Cerebellar nuclear complex (tissue), 1 donor: ENCODE measurements at places on chromosomes 3 and 15.

DNA sequence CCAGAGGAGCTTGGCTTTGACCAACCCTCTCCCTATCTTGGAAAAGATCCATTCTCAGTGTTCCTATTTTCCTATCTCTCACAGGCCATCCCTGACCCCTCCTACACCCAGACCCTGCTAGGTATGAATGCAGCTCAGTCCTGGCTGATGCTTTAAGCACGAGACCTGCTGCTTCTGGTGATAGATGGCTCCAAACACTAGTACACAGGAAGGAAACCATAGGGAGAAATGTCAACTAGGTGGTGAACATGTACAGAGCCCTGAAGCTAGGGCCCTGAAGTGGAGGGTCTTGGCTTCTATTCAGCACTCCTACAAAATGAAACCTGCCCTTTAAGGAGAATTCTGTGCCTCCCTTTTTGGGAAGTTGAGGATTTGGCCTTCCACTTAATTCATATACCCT is 47.4 kb upstream of the MANF start:
- no peak for DNase-seq

DNA sequence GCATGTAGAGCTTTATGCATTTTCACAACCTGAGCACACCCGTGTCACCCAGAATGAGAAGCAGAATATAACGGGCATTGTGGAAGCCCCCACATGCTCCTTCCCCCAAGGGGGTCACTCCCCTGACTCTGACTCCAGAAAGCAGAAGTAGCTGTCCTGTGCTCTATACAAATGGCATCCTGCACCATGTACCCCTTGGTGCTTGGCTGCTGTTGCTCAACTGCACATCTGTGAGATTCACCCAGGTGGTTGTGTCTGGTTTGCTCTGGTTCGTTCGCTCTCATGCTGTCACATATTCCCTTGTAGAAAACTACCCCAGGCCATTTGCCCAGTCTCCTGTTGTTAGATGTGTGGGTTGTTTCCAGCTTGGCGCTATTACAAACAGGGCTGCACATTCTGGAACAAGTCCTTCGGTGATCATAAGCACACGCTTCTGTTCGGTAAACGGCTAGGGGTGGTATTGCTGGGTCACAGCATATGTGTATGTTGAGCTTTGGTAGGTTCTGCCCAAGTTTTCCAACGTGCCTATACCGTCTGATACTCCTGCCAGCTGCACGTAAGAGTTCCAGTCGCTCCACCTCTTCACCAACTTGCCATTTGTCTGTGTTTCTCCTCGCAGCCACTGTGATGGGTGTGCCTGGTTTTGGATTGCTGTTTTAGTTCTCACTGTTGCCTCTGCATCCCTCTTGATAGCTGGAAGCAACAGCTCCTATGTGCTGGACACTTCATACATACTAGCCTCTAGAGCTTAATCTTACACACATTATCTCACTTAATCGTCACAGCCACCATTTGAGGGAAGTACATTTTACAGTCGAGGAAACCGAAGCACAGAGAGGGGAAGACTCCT is 65.4 kb upstream of the SLC6A6 start:
- no peak for DNase-seq

DNA sequence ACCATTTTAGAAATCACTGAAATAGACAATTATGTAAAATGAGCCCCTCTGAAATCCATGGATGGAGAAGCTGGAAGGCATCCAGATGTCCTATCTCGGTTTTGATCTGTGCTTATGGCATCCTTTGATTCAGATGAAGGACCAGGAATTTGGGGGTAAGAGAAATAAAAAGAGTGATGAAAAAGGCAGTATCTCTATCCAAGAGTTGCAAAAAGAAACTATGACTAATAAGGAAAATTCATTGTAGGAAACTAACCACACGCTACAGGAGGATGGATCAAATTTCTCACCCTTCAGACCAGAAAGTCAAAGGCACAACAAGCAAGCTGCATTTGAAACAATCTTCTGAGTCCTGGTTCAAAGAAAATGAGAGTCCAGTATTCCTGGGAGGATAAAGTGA is 34.8 kb downstream of the SRGAP3 start:
- DNase-seq, result no peak

GRCh38 chr3:59611649-59612443 is 562.0 kb upstream of the CFAP20DC start:
- no peak for DNase-seq

DNA sequence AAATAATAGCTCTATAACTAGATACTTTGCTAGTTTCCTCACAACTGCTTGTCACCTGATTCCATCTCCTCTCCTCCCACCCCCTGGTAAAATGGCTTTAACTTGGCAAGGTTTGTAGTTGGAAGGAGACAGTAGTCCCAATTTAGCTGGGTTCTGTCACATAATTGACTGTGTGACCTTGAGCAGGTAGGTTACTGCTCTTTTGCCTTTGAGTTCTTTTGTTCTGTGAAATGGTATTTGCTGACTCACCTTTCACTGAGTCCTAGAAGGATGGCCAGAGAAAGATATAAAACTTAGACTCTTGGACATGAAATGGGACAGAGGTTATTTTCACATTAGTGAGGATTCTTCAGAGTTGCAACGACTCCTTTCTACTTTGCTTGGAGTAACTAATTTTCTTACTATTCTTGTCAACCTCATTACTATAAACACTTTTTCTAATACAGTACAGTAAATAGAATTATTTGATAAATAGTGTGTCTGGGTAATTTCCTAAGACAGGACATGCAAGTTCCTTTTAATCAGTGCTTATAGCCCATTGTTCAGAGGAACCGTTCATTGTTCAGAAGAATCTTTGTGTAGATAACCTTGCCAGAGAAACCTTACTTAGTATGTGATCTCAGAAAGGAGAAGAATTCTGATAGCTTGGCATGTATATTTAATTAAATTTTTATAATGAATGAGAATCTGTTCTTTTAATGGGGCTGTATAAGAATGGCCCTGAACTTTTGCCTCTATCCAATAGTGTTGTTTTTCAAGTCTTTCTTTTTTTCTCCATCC is 14.3 kb downstream of the AKAP13 start:
- DNase-seq, result no peak

DNA sequence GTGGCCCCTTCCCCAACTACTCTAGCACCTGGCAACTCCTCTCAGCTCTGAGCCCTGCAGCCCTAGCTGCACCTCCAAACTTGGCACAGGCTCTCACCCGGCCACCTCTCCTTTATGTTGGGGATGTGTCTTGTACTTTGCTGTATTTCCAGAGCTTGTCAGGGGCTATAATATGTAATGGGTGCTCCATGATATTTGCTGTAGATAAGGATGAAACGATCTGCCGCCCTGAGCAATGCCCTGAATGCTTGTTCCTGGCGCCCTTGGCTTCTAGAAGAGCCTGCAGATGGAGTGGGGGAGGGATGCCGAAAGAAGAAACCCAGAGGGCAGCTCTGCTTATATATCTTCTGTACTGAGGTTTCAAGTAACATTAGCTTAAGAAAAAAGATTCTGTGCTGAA is 35.9 kb upstream of the ZBTB38 start:
- no peak for DNase-seq

GRCh38 chr3:52188556-52188955 is 9.4 kb upstream of the ALAS1 start:
- no peak for DNase-seq

DNA sequence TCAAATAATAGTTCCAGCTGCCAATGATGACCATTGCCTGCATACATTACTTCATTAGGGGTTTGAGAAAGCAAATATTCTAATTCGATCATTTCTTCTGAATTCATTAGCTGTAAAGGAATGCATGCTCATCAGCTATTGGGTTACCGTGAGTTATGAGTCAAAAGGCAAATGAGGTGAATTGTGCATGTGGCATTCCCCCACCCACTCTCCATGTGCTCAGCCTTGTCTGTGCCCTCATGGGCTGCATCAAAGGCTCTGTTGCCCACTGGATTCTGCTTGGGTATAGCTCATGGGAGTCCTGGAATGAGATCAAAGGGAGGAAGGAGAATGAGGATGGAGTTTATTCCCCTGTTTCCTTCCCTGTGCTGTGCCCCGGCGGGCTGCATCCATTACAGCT is 99.3 kb upstream of the CHRNA7 start:
- DNase-seq, result no peak

DNA sequence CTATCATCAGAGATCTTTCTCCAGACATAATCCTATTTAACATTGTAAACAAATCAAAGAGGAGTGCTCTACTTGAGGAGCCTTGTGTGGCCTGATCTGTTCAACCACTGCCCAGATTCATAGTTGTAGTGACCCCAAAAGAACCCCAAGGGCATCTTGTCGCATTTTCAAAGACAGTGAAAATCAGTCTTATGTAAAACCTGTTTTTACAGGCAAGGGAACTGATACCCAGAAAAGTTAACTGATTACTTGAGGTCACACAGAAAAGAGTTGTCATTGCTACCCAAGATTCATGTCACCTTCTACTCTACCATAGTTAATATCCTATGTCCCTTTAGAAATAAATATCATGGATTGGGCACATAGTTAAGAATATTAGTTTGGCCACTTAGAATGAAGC is 40.5 kb upstream of the ARPP21 start:
- DNase-seq, result no peak

DNA sequence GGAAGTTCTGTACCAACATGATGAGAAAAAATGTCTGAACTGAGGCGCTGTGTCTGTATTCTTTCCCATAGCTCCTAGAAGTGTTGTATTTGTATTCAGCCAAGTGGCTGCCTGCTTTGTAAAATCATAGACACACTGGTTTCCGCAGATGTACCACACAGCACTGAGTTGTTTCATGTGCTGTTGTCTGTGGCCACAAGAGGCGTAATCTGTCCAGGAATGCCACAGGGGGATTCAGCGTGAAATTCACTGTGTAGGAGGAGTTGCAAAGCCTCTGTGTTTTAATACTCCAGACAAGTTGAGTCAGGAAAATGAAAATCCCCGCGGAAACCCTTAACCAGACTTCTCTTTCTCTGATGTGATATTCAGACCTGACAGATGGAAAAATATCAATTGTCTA is 462.2 kb downstream of the NSUN3 start:
- no peak for DNase-seq

GRCh38 chr3:175088766-175089380 is 229.7 kb downstream of the NAALADL2 start:
- no peak for DNase-seq

DNA sequence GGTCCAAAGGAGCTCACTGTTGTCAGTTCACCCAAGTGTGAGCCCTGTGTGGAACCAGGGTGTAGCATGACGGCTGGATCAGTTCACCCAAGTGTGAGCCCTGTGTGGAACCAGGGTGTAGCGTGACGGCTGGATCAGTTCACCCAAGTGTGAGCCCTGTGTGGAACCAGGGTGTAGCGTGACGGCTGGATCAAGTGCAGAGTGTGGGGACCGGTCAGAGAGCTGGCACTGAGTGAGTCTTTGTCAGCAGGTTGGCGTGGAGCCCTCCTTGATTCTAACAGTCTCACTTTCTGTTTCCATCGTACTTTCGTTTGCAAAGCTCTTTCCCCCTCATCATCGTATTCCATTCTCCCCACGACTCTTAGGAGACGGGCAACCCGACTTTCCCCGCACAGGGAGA is 57.9 kb upstream of the DLG1 start:
- DNase-seq, result no peak

GRCh38 chr15:33242669-33243191 is 48.2 kb upstream of the FMN1 start:
- DNase-seq, result no peak

DNA sequence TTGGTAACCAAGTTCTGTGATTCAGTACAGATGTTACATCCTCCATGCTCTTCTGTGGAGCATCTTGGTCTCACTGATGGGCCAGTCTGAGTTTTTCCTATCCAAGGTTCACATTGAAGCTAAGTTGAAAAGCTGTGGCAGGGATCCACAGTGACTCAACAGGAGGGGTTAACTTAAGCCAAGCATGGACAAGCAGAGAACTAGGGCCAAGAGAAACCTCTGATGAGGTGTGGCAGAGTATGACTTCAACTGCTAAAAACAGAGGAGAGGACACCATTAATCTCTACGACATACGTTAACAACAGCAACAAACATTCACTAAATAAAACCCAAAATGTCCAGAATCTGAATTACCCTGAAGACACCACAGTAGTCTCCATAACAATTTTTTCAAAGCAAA is 268.1 kb upstream of the UBE2E2 start:
- no peak for DNase-seq
